ENCODE measurements at places on chromosomes 7 and 10. TPM values are rescaled to one million over a fixed set of nuclear protein-coding genes. Genes with fewer than 3 reads are reported as not detected.

The HYAL4 gene
- total RNA-seq, result 0.49 TPM

The IGF2BP3 gene
- total RNA-seq, result 11.8 TPM

The STEAP1B gene
- total RNA-seq, result 8.8 TPM

The TCTN3 gene
- total RNA-seq, result 15.2 TPM

The DLG5 gene
- total RNA-seq, result 57.5 TPM

The TMEM139 gene
- not detected for total RNA-seq

The LSM8 gene
- total RNA-seq, result 25.0 TPM

The CHST3 gene
- total RNA-seq, result 26.0 TPM

The AKR1D1 gene
- not detected for total RNA-seq

The VENTX gene
- 0.98 TPM for total RNA-seq

The TAS2R41 gene
- total RNA-seq, result not detected

The PLOD3 gene
- total RNA-seq, result 41.5 TPM

The CALHM1 gene
- not detected for total RNA-seq

GRCh38 chr7:46205478-46205877, 284.4 kb upstream of the IGFBP3 start:
- no peak for DNase-seq

DNA sequence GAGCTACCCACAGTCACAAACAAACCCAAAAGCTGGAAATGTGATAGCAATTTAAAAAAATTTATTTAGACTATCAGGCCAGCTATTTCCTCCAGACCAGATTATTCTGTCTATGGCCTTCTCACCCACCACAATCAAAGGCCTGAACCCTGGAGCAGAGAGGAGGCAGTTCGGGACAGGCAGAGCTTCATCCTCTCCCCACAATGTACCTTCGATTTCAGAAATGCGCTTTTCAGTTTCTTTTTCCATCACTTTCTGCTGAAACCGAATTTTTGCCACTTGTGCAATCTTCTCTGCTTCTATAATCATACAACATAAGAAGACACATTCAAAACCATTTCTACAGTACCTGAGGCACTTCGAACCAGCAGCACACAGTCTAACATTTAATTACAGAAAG, 29.9 kb downstream of the ERLIN1 start:
- no peak for DNase-seq

DNA sequence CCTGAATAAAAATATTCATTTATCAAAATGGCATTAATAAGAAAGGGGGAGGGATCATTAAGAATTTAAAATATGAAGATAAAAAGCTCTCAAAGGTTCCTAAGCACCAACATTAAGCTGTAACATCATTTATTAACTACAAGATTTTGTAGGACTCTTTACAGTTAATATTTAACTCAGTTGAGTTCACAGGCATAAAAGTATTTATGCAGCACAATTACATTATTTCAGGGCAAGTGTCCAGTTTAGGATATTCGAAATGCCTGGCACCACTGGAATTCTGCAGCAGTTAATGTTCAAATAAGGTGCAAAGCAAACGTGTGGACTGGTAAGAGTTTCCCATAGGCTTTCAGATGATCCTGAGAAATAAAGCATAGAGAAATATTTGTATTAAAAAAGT, 30.5 kb downstream of the NPS start:
- DNase-seq, result no peak

DNA sequence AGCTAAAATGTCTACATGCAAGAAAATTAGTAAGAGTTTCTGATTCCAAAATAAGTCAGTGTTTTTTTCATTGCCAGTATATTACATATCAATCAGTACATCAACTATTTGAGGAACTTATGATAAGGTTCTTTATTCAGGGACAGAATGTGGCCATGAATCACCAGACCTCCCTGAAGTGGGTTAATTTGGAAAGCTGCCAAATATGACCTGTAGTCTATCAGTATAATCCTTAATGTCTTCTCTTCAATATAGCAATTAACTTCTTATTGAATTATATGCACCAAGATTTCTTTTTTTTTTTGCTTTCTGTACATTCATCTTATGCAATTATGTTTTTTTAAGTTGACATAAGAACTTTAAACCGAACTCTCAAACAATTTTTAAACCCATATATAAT, 714.5 kb upstream of the POT1 start:
- no peak for DNase-seq

DNA sequence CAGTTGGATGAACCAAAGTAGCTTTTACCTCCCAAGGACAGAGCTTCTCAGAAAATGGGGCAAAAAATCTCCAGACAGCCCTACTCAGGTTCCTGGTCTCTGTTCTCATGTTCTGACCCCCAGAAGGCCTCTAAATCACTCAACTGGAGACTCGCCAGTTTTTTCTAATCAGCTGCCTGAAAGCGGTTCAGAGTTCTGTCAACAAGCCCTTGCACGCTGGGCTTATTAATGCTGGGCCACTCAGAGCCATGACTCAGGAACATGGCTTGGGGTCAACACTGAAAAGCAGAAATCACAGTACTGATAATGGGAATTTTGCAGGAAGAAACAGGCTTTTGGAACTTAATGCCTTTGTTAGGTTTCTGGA, 15.3 kb downstream of the ECHDC3 start:
- no peak for DNase-seq

DNA sequence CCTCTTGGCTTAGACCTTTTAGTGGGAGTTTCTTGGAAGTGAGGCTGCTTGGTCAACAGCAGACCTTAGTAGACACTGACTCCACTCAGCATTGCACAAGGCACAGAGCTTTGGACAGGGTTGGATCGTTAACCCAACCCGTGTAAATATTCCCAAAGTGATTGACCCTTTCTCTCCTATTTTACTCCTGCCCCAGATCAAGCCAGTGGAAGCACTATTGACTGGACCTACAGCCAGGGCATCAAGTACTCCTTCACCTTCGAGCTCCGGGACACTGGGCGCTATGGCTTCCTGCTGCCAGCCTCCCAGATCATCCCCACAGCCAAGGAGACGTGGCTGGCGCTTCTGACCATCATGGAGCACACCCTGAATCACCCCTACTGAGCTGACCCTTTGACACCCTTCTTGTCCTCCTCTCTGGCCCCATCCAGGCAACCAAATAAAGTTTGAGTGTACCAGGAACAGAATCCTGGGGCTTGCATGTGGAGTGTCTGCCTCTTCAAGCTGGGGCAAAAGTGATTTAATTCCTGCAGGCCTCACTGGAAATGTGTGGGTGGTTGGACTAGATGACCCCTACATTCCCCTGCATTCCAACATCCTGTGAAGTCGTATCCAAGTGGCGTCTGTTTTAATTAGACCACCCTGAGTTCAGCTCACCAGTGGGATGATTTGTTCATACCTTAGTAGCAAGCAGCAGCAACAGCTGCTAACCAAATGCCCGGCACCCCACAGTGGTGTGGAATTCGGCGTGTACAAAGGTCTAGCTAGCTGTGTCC, 7.5 kb downstream of the CPA1 start:
- DNase-seq, result no peak

GRCh38 chr10:94412449-94412848, 10.1 kb downstream of the TBC1D12 start:
- no peak for DNase-seq

GRCh38 chr7:157080111-157080730, 58.5 kb upstream of the UBE3C start:
- no peak for DNase-seq

DNA sequence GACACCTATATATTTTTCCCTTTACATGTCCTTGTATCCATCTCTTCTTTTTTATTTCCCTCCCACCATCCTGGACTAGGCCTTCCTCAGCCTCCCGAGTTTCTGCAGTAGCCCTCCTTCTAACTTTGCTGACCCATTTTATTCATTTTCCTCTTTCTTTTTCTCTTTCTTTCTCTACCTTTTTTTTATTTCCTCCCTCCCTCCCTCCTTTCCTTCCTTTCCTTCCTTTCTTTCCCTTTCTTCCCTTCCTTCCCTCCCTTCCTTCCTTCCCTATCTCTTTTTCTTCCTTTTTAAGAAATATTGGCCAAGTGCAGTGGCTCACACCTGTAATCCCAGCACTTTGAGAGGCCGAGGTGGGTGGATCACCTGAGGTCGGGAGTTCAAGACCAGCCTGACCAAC, 9.7 kb upstream of the CAMK2G start:
- DNase-seq, result no peak

DNA sequence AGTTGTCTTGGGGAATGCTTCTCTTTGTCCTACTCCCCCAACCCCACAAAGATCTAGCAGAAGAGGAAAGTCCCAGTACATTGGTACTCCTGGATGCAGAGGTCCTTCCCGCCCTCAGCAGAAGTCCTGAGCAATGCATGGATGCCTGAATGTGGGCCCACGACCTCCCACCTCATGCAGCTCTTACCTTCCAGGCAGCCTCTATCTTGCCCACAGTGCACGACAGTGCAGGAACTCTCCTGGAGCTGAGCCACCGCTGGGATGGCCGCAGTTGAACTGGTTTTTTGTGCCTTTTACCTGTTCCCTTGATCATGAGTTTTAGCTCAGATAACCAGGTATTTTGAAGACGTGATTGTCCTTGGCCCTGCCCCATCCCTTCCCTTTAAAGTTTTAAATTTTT, 37.9 kb downstream of the LRRC4 start:
- DNase-seq, result no peak

- no peak for DNase-seq
These were observed 212.0 kb downstream of the TSPAN12 start for GRCh38 chr7:120645966-120646365.

- no peak for DNase-seq
These were observed 11.9 kb downstream of the PIK3AP1 start for GRCh38 chr10:96708456-96708855.

DNA sequence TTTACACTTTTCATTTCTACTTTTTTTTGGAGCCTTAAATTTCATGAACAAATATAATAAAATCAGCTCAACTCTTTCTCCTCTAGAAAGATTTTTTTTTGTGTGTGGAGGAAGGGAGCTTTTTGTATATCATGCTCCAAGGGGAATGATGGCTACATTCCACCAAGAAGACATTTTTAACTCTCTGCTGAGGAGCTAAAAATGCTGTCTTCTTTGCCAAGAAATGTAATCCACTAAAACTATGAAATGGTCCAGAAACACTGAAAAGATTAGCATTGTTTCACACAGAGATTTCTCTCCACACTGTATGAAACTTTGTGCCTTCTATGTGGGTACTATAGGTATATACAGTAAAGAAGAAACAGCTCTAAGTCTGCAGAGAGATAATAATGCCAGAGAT, 74.1 kb upstream of the ANK3 start:
- no peak for DNase-seq

- DNase-seq, result no peak
These were observed 2.8 kb downstream of the LZTS2 start for GRCh38 chr10:101002456-101002855.

- no peak for DNase-seq
These were observed 35.1 kb downstream of the EGFR start for GRCh38 chr7:55053651-55054571.

- no peak for DNase-seq
These were observed 60.2 kb downstream of the MAD1L1 start for GRCh38 chr7:2172311-2173188.

GRCh38 chr7:36227223-36227622, 74.2 kb downstream of the EEPD1 start:
- DNase-seq, result no peak

- no peak for DNase-seq
These were observed 3.9 kb upstream of the ITGB1 start for GRCh38 chr10:32961895-32962369.

- DNase-seq, result no peak
These were observed 231.7 kb downstream of the ELMO1 start for GRCh38 chr7:37216923-37217322.

GRCh38 chr7:37986908-37987330, 66.5 kb downstream of the EPDR1 start:
- DNase-seq, result no peak

DNA sequence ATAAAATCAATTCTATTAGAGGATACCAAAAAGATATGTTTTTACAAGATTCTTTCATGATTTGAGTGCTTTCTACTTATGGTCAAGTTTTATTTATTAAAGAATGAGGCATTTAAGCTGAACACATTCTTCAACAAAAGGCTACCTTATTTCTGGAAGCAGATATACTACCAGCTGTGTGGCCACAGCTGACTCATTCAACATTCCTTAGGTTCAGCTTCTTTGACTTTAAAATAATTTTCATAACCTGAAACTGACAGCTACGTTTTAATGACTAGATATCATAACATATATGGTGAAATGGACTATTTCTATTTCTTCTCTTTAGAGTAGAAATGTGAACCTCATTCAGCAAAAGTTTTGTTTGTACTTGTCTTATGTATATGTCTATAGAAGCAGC, 414.2 kb upstream of the SEMA3C start:
- DNase-seq, result no peak

DNA sequence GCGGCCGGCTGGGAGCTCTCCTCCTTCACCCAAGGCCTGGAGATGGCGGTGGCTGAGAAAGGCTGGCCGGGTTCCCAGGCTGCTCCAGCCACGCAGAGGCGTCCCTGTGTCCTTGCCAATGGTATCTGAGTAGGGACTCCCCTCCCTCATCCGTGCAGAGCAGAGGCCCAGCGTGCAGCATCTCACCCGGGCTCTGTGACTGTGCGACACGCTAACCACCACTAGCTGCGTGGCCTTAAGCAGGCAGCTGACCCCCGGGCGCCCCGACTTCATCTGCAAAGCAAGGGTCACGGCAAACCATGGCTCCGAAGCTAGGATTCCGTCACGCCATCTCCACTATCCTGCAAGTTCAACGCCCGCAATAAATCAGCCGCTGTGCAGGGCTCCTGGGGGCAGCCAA, 47.2 kb upstream of the TNRC18 start:
- DNase-seq, result no peak

GRCh38 chr10:25573316-25573715, 360.7 kb upstream of the MYO3A start:
- DNase-seq, result no peak

- DNase-seq, result no peak
These were observed 31.8 kb downstream of the AP3M1 start for GRCh38 chr10:74118804-74119203.

DNA sequence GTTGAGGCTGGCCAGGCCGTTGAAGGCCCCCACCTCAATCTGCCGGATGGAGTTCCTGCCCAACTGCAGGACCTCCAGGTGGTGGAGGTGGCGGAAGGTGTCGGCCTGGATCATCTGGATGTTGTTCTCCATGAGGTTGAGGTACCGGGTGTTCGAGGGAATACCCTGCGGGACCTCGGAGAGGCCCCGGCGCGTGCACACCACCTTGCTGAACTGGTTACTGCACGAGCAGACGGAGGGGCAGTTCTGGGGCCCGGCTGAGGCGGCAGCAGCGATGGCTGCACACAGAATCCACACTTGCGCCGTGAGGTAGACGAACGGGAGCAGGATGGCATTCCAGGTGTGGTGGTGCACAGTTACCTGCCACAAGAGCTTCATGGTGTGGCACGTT, 979 bp downstream of the LRRC4 start:
- no peak for DNase-seq

GRCh38 chr7:105765846-105766245, 110.6 kb downstream of the ATXN7L1 start:
- DNase-seq, result no peak

Data from vagina (tissue), 2 donors.